ENCODE measurements at places on chromosomes 2 and 18.
A peak's percentile ranks its signal among the peaks of the same experiment; 100 is the strongest.

DNA sequence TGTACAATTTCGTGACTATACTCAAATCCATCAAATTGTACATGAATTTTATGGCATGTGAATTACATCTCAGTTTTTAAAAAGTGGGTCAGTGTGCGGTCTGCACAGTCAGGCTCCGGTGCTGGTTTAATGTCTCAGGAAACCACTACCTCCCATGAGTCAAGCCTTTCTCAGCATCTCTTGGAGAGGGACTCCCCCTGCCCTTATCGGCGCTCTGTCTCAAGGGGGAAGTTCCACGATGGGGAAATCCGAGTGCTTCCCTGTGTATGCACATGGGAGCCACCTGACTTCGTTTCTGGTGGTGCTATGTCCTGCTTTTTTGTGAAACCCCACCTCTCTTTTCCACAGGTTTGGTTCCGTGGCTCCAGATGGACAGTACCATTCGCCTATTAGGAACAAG, 72.5 kb downstream of the ACOXL start:
- DNase-seq, result no peak

DNA sequence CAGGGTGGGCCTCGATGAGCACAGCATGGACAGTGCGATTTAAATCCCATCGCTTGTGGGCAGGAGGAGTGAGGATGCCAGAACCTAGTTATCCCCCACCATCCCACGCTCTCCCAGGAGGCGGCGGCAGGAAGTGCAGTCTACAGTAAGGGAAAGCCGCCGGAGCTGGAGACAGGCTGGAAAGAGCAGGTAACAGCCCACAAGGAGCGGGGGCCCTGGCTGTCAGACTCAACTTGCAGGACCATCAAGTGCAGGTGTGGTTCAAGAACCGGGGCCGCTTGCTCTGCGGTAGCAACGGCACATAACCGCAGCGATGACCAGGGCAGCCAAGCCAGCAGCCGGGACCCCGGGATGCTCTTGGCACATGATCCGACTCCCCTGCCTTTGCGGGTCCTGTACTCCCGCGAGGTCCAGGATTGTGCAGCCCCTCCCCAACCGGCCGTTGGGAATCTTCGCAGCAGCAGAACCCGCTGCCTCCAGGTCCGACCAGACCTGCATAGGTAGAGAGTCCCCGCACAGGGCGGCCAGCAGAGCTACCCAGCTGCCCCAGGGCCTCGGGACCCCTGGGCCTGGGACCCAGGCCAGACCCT, 82.1 kb downstream of the BIN1 start:
- peak; percentile 91 for DNase-seq

- no peak for DNase-seq
Observed at GRCh38 chr2:12704378-12704777, 12.4 kb upstream of the TRIB2 start.

- no peak for DNase-seq
Observed at GRCh38 chr18:65278939-65279667, 471.7 kb upstream of the CDH7 start.

GRCh38 chr2:96111823-96112500, 4.4 kb downstream of the ADRA2B start:
- DNase-seq, result no peak

DNA sequence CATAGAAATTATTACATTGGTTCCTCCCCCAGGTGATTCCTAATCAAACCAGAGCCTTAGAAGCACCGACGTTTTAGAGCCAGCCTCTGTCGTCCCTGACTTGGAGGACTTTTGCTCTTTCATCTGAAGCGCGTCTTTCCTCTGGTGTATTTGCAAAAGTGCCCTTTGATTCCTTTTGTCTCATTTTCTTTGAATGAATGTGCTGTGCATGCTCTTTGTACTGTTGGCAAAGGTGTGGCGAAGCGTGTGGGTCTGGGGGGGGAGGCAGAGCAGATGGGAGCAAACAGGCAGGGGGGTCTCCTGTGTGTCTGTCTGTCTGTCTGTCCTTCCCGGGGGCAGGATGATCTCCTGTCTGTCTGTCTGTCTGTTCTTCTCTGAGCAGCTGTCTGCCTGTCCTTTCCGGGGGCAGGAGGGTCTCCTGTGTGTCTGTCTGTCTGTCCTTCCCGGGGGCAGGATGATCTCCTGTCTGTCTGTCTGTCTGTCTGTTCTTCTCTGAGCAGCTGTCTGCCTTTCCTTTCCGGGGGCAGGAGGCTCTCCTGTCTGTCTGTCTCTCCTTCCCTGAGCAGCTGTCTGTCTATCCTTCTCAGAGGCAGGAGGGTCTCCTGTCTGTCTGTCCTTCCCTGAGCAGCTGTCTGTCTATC, 205.5 kb upstream of the MYT1L start:
- DNase-seq, result no peak
